ENCODE measurements at places on chromosomes 12 and 14.

GRCh38 chr12:32944195-32944594, 47.6 kb upstream of the PKP2 start:
- DNase-seq = no peak

GRCh38 chr12:66082744-66083143, 47.8 kb downstream of the LLPH start:
- DNase-seq = no peak

GRCh38 chr14:105166571-105167302, 1.8 kb downstream of the JAG2 start:
- no peak for DNase-seq

DNA sequence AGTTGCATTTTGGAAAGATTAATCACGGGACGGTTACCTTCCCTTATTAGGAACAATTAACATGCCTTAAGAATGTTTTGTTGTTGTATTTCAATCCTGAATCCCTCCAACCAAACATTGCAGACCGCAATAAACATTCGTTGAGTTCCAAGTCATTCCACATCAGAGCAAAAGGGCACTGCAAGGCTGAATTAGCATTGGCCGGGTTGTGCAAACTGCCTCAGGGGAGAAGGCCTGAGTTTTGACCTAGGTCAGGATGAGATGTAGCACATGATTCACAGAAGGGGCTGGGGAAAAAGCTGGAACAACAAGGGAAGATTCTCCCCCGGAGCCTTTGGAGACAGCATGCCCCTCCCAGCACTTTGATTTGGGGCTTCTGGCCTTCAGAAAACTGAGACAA, 82.1 kb upstream of the BDKRB2 start:
- DNase-seq = no peak

GRCh38 chr12:68375756-68376695, 43.9 kb upstream of the MDM1 start:
- no peak for DNase-seq

- no peak for DNase-seq
Measured at GRCh38 chr12:60279221-60279620, 683.4 kb downstream of the SLC16A7 start.

GRCh38 chr14:91611528-91611927, 101.4 kb upstream of the PPP4R3A start:
- no peak for DNase-seq

- no peak for DNase-seq
Measured at GRCh38 chr14:89638891-89639290, 221.9 kb upstream of the FOXN3 start.

DNA sequence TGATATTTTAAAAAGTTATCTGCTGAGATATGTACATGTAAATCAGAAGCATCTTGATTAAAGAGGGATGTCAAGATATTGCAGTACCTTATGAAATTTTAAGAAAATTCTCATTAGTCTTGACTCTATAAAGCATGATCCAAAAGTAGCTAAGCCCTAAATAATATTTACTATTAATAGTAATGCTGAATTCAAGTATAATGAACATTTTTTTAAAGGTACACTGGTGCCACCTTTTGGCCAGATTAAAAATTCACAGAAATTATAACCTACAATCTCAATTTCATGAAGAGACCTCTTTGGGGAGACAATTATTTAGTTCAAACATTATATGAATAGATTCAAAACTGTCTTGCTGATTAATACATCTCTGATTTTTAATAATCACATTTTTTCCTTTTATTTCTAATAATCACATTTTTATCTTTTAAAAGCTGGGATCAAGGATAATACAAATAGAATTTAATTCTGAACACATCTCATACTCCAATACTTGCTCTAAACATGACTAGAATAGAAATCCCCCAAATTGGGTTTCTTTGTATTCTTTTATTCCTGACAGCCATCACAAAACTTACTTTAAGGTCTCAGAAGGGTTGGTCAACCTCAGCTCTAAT, 13.4 kb downstream of the AKAP5 start:
- no peak for DNase-seq

- no peak for DNase-seq
Measured at GRCh38 chr12:4984344-4984743, 59.3 kb upstream of the KCNA5 start.

DNA sequence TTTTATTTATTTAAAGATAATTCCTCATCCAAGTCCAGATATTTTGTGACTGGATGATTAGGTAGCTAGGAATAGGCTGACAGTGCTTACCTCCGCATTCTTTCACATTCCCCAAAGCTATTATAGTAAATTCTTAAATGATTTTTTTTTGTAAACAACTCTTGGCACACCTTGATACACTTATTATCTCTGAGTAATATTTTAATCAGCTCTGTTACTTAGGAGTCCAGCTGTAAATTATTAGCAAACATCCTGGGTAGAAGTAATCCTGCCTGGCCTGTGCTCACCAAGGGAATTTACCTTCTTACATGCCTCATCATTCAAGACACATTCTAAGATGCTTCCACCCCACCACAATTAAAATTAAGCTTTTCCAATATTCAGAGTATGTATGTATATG, 186.1 kb downstream of the SLC2A13 start:
- DNase-seq = no peak

- peak; percentile 100 for DNase-seq
Measured at GRCh38 chr14:73458183-73458976, at the start of gene NUMB. Gene NUMB, minus strand, starts transcription at chr14:73458546. Its CDS starts 102,795 bp downstream, at chr14:73355751.

- DNase-seq = no peak
Measured at GRCh38 chr14:24705840-24706239, 71.8 kb upstream of the GZMB start.

DNA sequence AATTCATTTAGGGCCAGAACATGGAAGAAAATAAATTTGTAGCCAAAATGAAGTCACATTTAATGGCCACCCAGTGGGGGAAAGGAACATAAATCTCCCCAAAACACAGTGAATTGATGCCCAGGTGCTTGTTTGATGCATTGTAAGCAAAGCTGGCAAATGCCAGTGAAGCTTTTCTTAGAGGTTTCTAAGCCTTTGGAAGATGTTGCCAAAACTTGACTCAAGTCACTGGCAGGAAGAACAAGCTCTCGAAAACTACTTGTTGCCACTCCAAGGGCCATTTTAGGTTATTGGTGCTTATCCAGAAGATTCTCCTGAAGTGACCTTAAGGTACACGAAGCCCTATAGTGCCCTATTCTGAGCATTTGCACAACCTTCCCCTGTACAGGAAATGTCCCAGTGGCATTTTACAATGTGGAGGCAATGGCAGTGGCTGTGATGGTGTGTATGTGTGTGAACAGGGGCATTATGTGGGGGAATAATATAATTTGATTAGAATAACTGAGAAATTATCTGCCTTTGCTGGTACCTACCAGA, 89.5 kb upstream of the NOVA1 start:
- DNase-seq = no peak

- DNase-seq = no peak
Measured at GRCh38 chr12:116012757-116013156, 264.7 kb downstream of the MED13L start.

DNA sequence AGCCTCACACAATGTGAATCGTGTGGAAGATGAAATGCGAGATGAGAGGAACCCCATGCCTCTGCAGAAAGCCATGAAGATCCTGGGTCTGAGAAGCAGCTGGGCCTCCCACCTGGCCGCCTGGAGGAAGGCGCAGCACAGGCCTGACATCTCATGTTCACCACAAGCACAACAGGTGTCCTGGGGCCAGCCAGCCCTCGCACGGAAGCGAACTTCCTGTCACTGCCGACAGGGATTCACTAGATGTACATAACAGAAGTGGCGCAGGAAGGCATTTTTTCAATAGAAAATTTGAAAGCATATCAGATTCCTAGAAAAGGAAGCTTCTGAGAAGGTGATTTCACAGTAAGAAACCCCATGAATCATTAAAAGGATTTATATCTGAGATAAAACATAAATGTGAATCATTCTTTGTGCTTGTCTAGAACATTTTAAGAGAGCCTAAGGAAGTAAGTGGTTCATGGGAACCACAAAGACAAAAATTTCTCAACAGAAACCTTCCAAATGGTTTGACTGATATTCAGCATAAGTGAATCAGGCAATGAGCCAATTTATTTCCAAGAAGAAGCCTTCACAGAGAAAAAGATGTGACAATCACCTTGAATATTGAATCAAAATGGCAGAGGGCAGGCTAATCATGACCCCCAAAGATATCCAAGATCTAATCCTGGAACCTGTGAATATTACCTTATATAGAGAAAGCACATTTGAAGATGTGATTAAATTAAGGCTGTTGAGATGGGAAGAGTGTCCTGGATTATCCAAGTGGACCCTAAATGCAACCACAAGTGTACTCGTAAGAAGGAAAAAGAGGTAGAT, 311.9 kb downstream of the DUSP6 start:
- no peak for DNase-seq

GRCh38 chr14:92461891-92462290, 51.7 kb upstream of the RIN3 start:
- no peak for DNase-seq

DNA sequence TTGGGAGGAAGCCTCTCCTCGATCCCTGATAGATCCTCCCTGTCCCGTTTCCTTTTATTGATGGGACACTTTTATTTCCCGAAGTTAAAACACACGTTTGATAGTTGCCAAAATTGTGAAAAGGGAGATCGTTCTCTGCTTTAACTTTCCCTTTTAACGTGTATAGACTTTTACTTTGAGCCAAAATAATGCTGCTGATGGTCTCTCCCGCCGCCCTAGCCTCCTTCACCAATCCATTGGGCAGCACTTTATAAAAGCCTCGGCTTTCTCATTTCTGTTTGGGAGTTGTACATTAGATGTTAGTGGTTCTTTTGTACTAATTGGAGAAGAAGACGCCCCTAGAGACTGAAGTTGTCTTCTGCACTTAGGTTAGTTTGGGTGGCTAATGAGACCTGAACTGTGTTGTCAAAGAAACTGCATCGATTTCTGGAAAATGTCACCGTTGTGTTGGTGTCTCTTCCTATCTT, 1.4 kb downstream of the TMTC2 start:
- DNase-seq = no peak

DNA sequence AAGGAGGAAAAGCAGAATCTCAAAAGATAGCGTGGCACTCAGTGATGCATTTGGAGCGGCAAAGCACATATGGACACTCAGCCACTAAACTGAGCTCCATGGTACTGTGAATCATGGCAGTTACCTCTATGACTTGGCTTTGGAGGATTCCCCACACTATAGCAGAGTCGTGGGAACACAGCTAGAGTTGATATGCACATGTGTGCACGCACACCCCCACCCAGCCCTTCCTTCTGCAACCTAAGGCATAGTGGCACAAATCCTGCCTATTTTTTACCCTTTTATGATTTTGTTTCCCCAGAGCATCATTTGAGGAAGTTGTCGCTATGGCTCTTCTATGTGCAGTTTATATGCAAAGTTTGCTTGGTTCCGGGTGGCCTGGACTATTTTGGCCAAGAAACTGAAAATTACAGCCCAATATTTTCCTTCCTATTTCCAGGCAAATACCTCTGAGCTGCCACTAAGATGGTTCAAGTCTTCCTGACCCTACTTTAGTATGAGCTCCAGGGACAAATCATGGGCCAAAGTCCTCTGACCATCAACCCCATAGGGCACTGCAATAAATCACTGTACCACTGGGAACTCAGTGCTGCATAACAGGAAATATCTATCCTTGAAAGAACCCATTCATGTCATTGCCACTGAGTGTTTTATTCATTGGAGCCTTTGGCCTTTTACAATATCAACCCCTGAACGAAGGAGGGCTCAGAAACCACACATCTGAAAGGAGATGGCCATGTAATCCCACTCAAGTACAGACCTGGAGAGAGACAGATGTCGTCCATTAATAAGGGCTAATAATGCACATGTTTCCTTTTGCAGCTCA, 177.5 kb downstream of the EGLN3 start:
- DNase-seq = no peak

DNA sequence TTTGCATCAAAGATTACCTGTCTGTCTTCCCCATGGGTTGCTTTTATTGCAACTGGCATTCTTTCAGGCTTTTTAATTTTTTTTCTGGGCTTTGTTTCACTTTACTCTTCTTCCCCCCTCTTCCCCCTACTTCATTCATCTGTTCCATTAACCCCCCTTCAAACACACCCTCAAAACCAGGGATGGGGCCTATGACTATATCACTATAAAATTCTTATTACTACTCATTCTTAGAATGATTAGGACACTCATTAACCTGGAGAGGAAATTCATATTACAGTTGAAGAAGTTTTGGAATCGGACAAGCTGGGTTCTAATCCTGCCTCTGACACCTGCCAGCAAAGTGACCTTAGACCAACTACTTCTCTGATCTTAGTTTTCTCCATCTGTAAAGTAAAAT, 24.8 kb upstream of the MDM1 start:
- DNase-seq = no peak

DNA sequence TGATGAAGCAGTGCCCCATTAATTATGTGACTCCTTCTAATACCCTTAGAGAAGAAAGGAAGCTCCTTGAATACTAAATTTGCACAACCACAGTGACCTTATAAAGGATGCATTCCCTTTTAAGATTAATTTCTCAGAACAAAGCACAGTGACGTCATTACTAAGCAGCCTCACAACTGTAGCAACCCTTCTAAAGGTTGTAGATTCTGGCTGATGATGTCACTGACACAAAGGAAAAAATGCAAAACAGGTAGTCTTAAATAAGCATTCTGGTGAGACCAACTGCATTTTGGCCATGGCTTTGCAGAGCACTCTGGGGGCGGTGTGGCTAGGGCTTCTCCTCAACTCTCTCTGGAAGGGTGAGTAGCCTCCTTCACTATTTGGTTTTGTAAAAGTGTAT, 38.4 kb upstream of the OR4E1 start:
- no peak for DNase-seq

- no peak for DNase-seq
Measured at GRCh38 chr12:12909995-12910420, 18.6 kb downstream of the GPRC5A start.

DNA sequence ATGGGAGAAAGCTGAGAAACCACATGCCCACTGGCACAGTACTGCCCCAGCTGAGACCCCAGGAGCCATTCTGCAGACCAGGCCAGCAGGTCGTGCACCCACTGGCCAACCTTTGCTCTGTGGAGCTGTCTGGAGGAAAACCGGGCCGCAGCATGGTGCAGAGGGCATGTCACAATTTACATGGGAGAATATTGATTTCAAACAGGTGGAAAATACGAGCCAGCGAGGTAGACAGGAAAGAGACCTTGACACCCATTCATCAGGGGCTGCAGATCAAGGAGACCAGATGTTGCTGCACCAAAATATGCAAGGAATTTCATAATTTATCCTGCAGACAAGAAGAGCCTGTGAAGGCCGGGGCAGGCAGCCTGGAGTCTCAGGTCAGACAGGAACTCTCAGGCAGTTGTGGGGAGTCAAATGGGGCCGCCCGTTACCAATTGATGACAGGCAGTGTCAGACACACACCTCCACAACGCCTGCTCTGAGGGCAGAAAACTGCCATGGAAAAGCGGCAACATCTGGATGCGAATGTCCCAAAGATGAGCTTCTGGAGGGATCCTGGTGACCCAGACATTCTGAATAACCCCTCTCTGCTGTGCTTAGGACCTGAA, 74.6 kb upstream of the BCL11B start:
- no peak for DNase-seq

- DNase-seq = peak; percentile 47
Measured at GRCh38 chr14:75279153-75279762, 630 bp downstream of the FOS start.
